ENCODE measurements at places on chromosomes 16 and 17.

GRCh38 chr17:1109606-1110540, 69.9 kb downstream of the ABR start:
- DNase-seq = no peak

DNA sequence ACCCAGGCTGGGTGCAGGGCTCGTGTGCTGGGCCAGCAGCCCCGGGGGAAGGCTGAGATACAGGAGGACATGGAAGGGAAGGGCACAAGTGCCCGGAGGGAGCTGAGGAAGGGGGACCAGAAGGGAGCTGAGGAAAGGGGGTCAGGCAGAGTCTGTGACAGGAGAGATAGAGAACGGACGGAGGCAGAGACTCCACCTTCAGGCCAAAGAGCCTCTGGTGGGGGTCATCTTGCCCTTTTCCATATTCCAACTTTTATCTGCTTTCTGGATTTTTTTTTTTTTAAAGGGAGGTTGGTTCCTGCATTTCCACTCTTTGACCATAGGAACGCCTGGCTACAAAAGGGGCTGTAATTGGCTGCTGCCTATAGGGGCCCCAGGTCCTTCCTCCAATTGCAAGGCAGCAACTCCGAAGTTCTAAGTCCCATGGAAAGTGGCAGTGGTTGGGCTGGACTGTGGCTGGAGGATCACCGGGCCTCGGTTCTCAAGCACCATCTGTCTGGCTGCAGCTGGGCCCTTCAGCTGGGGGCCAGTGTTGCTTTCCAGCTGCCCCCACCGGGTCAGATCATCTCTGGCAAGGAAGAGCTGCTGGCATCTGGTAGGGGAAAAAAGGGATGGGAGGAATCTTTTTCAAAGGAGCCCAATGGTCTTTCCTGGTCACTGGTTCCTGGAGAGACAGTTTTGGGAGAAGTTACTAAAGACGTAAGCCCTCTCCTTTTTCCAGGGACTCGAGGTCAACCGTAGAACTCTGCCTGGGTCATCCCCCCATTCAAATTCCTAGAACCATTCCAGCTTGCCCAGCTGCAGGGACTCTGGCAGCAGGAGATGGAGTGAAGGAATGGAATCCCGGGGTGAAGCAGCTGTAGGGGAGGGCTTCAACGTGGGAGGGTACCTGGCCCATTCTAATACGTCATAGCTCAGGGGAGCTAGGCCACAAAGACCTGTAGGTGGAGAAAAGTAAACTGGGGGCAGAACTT, 13.1 kb upstream of the MRPS23 start:
- no peak for DNase-seq

DNA sequence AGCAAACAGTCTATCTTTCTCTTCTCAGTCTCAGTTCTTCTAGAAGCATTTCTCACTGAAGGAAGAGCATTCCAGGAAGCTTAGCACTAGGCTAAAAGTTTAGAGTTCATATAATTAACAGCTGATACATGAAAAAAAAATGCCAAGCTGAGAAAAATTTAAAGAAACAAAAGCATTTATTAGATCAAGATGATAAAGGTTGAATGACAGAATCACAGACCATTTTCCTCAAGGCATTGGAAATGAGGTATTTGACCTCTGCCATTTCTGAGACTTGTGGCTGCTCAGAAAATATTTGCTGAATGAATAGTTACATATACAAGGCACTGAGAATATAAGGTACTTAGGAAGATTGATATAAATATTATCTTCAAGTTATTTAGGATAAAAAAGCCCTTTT, 901.6 kb upstream of the GOT2 start:
- DNase-seq = no peak

- DNase-seq = no peak
Observed at GRCh38 chr16:59881376-59881775, 1147.3 kb upstream of the GOT2 start.

DNA sequence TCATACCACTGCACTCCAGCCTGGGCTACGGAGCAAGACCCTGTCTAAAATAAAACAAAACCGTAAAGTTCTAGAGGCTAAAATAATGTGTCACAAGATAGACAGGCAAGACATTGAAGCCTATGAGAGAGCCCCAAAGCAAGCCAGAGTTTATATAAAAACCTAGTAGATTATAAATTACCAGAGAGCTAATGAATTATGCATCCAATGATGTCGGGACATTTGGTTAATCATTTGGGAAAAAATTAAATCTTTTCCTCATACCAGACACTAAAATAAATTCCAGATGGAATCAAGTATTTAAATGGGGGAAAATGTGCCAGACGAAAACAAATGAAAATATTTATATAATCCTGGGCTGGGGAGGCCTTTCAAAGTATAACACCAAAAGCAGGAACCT, 24.2 kb downstream of the CCDC40 start:
- no peak for DNase-seq

DNA sequence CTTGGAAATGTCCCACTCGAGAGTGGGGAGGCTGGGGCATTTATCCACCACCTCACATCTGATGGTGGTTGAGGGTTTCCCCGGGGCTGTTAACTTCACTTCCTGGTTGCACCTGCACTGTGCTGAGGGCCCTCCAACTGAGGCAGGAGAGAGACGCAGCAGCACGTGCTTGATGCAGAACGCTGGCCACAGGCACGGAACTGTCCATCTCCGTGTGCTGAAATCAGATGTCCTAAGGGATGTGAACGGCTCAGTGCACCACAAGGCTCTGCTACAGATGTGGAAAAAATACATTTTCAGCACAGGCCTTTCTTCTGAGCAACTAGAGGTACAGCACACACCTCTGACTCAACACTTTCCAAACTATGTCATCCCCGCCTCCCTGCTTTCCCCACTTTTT, 114.8 kb upstream of the C16orf82 start:
- DNase-seq = no peak

DNA sequence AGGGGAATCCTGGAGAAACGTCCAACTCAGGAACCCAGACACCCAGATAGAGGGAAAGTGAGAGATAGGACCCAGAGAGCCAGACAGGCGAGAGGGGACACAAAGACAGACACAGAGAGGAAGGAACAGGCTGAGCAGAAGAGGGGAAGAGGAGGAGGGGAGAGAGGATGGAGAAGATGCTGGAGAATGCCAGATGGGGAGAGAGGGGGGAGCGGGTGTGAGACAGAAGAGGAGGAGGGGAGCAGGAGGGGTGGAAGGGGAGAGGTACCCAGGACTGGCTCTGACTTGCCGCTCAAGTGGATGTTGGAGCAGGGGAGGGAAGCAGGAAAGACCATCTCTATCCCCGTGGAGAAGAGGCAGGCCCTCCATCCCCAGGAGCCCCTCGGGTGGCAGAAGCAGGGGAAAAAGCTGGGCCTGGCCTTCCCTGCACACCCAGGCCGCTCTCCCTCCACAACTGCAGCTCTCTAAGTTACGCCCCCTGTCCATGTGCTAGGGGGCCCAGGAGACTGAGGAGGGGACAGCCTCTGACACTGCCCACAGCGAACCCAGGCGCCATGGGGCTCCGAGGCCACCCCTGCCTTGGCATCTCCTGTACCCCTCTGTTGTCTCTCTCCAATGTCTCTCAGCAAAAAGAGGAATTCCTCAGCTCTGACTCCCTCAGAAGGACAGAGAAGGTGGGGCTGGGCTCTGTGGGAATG, 4.8 kb downstream of the PPP1R9B start:
- DNase-seq = no peak

DNA sequence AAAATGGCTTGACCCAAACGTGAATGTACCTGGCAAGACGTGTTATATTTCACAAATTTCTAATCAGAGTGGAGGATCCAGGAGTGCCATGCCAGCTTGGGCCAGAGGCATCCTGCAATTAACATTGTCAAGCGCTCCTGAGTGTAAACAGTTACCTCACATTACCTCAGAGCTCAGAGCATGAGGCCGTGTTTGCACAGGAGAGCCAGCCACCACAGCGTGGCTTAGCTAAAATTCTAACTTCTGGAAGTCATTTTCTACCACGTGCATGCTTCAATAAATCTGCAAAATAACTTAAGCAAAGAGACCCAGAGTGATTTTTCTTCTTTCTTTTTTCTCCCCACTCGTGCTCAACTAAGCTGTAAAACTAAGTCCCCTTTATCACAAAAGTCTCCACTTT, 769.0 kb downstream of the KCNJ2 start:
- peak; percentile 24 for DNase-seq

GRCh38 chr17:70184770-70185169, 15.4 kb downstream of the KCNJ2 start:
- DNase-seq = no peak

GRCh38 chr16:80299416-80299815, 241.4 kb upstream of the DYNLRB2 start:
- no peak for DNase-seq

DNA sequence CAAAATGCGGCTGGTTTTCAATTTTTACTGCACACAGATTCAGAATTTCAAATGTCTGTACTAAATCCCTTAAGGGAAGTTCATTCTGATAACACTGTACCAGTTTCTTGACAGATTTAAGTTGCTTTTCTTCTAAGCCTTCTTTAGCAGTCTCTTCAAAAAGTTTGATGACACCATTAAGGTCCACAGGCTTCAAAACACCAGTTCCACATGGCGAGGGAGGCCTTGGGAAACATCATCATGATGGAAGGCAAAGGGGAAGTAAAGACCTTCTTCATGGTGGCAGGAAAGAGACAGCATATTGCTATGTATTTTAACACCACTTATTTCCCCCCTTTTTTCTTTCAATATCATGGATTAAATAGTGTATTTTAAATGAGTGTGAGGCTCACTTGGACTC, 24.5 kb downstream of the NLRC5 start:
- DNase-seq = no peak

DNA sequence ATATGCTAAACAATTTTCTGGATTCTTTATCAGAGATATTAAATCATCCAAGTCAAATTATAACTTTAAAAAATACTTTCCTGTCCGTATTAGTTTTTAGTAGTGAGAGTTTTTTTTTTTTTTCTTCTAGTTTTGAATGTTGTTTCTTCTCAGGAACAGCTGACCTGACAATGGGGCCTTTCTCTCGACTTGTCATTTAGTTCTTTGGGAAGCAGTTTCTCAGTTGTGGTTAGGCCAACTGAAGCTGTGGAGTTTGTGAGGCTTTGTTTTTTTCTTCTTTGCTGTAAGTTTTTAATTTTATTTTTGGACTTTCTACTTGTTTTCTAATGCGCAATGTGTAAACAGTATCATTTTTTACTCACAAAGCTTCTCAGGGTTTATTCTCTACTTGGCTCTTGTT, 140.8 kb downstream of the FTO start:
- DNase-seq = no peak

GRCh38 chr16:61549327-61549726, 486.9 kb downstream of the CDH8 start:
- no peak for DNase-seq

DNA sequence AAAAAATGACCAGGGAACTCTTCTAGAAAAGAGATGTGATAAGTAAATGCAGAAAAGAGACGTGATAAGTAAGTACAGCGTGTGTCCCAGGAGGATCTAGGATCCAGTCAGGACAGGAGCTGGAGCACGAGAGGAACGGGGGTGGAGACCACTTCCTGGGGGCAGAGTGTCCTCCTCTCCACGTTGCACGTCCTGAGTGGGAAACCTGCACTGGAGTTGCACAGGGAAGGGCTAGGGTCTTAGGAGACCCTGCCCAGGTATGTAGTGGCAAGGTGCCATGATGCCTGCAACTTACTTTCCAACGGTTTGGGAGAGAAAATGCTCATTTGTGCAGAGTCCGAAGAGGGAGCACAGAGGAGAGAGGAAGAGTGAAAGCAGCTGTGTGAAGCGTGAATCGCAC, 55.8 kb downstream of the RNF213 start:
- DNase-seq = no peak

DNA sequence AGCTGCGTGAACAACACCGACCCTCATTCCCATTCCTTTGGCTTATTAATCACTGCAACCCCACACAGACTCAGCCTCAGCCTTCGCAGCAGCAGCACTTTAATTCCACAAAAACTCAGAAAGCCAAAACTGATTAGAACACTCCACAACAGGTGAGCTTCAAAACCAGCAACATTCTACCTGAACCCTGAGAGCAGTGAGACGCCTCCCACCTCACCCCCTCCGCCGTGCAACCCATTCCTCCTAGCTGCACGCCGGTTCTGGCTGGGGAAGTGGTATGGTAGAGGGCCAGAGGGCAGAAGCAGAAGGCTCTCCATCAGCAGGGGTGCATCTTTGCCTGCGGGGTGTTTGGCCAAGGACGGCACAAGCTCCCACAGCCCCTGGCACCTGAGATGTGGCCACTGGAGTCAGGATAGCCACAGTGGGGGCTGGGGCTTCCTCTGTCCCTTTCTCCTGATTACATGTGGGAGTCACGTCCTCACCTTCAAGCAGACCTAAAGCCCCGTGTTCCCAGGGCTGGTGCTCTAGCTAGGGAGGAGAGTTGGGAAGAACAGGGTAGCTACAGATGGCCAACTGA, 1.6 kb downstream of the BORCS6 start:
- no peak for DNase-seq

DNA sequence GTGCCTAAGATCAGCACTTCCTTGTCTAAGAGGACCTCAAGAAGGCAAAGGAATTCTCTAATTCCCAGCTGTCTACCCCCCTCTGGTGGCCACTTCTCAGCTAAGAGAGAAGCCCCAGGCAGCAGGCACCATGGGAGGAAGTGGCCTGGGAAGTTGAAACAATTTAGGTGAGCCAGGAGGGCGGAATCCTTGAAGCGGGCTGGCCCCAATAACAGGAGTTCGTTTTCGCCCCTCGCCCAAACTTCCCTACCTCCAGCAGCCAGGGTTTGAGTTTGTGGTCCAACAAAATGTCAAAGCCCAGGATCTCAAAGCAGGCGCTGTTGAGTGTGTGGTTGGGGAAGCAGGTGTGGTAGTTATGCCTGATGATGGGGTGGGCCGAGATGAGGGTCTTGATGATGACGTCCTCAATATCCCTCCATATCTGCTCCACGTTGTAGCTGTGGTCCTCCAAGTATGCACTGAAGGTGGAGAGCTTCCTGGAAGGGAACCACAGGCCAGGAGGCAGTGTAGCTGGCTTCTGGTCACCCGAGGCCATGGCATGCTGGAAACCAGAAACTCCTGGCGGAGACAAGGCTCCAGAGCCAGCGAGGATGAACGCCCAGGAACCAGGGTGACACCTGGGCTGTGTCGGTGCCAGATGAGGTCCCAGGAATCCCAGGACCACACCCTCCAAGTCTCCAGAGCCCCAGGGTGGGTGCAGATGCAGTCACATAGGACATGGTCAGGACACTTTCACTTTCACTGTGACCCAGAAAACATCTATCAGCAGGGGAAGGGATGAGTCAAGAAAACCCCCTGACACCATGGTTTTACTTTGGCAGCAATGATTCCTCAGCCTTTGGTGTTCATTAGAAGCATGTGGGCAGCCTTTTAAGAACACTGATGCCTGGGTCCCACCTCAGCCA, 25.6 kb downstream of the TTLL6 start:
- DNase-seq = peak; percentile 78

DNA sequence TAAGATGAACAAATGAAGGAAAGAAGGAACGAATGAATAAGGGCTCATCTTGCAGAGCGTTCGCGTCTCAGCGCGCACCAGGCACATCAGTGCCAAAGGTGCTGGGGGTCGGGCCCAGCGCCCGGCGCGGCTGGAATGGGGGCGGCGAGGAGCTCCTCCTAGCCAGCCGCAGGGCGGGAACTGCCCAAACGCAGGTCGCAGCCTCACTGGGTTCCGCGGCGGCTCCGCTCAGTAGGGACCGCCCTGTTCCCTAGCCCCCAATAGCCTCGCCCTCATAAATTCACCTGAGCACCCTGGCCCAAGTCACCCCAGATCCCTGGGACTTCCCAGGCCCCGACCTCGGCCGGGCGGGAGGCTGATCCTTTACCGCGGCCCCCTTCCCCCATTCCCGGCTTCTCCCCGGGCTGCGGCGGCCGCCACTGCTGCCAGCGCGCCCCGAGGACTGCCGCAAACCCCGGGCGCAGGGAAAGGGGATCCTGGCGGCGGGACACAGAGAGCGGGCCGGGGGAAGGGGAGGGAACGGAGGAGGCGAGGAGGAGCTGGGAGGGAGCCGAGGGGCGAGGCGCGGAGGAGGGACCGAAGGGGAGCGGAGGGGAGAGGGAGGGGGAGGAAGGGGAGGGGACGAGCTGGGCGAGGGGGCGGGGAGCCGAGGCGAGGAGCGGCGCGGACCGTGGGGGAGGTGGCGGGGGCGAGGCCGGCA, 377 bp upstream of the CRHR1 start:
- DNase-seq = peak; percentile 8
